ENCODE measurements at places on chromosomes 12 and 14.

DNA sequence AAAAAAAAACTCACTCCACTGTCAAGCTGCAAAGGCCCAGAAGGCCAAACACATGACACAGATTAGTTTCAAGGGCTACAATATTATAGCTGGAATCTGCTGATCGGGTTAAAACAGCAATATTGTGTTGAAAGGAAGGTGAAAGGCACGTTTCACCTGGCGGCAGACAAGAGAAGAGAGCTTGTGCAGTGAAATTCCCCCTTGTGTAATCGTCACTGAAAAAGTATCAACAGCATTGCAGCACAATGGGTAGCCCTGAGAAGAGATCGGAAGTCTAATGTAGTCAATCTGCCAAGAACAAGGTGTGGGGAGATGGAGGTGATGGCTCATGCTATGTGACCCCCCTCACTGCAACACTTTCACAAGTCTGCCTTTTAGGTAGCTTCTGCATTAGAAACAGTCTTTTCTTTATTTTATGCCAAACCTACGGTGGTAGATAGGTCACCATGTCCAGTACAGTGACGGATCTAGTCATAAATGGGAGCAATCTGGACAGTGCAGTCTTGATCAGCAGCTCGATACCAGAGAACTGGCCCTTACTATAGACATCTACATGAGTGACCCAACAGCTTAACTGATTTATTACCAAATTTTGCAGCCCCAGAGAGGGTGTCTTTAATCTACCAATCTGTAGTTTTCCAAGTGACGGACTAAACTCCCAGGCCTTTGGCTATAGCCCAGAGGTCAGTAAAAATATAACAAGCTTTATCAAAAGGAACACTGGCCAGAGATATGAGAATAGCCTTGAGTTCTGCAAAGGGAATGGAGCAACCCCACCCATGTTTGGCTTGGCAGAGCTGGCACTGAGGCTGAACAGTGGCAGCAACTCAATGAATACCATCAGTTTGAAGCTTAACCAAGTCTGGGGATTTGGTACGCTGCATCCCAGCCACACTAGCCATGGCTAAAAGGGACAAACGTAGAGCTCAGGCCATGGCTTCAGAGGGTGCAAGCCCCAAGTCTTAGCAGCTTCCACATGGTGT lies 35.4 kb downstream of the SPTSSA start:
- no peak for DNase-seq

DNA sequence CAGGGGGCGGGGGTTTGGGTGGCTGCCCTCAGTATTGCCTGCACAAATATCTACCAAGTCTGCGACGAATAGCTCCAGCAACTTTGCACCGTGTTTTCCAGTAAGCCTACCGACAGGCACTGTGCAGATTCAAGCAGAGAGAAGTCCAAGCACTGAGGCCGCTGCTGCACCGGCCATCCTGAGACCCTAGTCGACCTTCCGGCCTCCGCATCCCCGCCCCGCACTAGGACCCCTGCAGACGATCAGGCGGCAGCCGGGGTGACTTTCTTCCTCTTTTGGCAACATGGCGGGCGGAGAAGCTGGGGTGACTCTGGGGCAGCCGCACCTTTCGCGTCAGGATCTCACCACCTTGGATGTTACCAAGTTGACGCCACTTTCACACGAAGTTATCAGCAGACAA lies at the start of gene EIF2S3B:
Gene EIF2S3B (plus strand): TSS at position 271 of the 400 bp plus-strand sequence. CDS start 13 bp downstream, at position 284.
- no peak for DNase-seq

DNA sequence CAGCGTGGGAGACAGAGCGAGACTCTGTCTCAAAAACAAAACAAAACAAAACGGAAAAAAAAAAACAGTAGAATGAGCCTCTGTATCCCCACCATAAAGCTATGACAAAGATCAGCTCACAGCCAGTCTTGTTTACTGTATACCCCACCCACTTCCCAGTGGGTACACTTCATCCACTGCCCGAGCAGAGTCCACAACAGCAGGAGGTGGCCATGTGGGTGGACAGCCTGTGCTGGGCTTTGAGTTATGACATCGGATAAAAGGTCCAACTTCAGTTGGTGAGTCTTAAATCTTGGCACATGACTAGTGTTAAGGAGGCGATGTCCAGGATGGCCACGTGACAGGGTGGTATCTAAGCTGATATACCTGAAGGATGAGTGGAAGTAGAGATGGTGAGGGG lies 34.8 kb upstream of the MAPKAPK5 start:
- DNase-seq = no peak

DNA sequence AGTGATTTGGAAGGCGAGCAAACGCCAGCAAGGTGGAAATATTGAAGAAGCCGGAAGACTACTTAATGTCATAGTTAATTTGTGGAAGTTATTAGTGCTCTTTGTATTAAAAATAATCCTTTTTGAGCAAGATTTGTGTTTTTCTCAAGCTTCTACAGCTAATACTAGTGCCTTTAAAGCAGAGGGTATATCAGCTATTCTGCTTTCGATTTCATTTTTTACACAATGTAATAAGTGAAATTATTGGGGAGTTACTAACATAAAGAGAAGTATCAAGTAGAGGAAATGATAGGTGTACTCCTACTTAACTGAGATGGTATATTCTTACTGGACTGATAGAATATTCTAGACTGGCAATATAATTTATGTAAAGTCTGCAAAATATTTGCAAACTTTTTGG lies 392.4 kb upstream of the DCN start:
- DNase-seq = no peak

DNA sequence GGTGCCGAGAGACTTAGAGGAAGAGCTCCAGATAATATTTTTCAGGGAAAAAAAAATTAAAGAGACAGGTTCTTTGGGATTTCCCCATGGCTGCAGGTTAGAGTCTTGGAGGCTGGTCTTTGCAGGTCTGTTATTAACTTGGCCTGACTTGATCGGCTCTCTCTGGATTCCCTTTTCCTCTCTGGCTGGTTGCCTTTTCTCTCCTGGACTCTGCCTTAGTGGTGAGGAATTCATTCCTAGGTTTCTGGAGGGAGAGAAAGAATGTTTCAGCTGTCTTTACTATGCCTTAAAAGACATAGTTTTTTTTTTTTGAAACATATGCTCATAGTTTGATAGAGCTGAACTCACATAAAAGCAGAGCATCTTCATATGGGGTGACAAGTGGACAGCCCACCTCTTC lies 336.3 kb downstream of the BMP4 start:
- DNase-seq = peak; percentile 87

DNA sequence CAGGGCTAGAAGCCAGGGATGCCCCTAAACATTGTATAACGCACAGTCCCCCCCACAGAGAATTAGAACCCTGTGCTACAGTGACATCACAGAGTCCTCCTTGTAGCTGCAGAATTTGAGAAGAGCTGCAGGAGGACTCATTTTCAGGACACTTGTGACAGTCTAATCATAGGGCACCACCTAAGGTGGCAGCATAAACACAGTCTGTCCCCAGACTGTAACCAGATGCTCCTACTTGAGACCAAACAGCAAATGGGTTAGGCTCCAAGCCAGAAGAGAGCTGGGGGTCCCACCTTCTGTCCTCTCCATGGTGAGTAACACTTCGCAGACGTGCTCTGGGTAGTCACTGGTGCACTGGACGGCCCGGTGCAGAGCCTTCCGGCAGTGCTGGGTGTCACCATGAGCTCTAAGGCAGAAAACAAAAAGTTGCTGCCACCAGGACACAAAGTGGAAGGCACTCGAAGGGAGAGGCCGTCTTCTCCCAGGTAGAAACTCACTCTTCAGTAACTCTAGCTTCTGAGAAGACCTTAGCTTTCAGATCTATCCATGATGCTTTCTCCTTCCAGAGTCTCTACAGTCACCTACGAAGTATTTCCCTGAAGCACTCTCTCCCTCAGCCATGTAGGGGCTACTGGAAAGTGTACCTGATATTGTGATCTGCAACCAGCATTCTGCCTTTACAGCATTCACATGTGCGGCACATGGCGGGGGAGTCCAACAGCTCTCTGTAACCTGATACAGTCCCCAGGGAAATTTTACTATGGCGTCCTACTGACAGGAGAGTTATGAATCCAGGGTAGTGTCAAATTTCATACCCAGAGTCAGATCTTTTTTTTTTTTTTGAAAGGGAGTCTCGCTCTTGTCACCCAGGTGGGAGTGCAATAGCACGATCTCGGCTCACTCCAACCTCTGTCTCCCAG lies 17.1 kb downstream of the FICD start:
- no peak for DNase-seq
